ENCODE measurements at places on chromosomes 5 and 9.

DNA sequence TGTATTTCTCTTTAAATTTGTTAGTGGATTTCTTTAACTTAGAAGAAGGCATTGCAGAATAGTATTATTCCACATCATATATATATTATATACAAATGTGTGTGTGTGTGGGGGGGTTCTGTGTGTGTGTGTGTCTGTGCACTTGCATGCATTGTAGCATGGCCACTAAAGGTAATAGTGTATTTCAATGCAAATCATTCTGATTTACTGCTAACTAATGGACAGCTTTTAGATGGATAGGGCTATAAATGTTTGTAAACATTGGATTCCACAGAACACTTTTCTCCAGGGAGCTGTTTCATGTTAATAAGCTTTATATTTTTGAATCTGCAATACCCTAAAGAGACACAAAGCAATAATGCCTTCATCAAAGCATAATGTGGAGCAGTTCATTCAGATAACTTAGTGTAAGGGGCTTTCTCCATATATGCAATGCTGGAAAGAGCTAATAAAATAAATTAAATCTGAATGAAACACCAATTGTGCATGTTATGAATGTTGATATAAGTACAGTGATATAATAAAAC lies 496.7 kb upstream of the CDH9 start:
- DNase-seq, result no peak

GRCh38 chr5:34736445-34737115 lies 80.5 kb downstream of the RAI14 start:
- no peak for DNase-seq

GRCh38 chr9:113701774-113702755 lies 174.0 kb upstream of the ZNF618 start:
- DNase-seq, result no peak

- DNase-seq, result no peak
Measured at GRCh38 chr9:135301271-135302263, 178.0 kb upstream of the PPP1R26 start.

DNA sequence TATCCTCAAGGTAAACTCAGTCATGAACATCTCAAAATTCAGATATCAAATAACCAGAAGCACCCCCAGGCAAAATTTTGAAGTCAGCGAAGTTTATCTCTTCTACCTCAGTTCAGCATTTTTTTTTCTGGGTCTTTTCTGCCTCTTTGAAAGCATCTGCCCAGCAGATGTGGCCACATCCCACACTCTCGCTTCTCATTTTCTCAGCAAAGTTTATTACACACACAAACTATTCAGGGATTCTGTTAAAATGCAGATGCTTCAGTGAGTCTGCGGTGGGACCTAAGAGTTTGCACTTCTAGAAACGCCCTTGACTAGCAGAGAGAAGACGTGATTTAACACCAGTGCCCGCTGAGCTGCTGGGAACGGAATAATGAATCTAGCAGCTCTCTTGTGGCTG lies 19.3 kb downstream of the RASEF start:
- no peak for DNase-seq
